Caco-2 (cell line): ENCODE measurements at places on chromosomes 2 and 18. TPM values are rescaled to one million over a fixed set of nuclear protein-coding genes. Genes with fewer than 3 reads are reported as not detected.

GRCh38 chr18:11271954-11272353 is 122.6 kb upstream of the PIEZO2 start:
- no peak for DNase-seq

SPATA3 gene
- not detected in 2 replicates for total RNA-seq

GRCh38 chr2:128513961-128514283 is 195.3 kb upstream of the HS6ST1 start:
- DNase-seq: no peak

AQP12B gene
- not detected in 2 replicates for total RNA-seq

DNA sequence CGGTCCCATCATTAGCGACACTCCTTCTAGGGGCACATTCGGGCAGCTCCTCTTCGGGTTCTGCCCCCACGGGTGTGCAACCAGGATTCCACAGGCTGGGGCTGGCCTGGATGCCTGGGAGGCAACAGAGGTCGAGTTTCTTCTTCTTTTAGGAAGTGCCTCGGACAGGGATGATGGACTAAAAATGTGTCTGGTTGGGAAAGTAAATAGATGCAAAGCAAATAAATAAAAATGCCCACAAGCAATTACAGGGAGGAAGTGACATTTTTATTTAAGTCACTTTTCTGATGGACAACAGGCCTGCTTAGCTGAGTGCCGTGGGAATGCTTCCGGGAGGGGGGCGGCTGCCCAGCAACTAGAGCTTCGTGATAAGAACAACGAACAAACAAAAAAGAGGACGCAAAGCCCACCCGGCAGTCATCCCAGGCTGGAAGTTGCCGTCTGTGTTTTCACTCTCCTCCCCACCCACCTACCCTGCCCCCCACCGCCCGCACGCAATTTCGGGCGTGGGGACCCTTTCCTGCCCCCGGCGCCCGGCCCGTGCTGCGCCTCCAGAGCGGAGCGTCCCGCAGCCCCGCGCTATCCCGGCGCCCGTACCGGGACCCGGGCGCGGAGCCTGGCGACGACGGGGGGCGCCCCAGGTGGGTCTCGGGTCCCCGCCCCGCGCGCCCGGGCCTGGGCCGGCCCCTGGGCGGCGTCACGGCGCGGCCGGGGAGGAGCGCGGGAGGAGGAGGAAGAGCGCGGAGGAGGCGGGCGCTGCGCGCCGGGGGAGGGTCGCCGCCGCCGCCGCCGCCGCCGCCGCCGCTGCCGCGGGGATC is 412 bp upstream of the NCK2 start:
- DNase-seq: peak; percentile 58

KYNU gene
- total RNA-seq: 4.3 and 5.2 TPM in 2 replicates

DNA sequence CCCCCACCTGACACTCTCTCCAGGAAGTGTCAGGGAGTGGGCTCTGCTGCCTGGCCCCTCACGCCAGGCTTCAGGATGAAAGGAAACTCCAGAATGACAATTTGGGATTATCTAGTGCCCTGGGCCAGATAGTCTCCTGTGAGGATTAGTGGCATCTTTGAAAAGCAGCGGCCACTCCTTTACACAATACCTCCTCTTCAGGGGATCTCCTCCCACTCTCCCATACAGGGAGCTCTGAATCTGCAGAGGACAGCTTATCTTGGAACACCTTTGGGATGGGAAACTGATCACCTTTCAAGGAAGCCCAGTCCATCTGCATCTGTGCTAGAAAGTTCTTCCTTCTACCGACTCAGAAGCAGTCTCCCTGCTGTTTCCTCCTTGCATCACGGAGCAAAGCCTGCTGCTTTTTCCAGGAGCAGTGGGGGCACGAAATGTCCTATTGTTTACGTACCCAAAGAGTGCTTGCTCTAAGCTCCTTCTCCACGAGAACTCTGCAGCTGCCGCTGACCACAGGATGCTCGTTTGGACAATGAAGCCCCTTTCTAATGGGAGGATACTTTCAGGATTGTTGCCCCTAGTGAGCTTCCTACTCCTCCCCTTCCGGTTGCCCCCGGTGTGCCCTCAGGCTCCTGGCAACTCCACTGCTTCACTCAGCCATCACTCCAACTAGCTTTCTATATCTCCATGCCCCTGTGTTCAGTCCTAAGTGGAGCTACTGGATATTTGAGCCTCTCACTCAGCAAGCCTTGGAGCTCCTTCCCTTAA is 31.5 kb downstream of the SIX3 start:
- DNase-seq: no peak

DNA sequence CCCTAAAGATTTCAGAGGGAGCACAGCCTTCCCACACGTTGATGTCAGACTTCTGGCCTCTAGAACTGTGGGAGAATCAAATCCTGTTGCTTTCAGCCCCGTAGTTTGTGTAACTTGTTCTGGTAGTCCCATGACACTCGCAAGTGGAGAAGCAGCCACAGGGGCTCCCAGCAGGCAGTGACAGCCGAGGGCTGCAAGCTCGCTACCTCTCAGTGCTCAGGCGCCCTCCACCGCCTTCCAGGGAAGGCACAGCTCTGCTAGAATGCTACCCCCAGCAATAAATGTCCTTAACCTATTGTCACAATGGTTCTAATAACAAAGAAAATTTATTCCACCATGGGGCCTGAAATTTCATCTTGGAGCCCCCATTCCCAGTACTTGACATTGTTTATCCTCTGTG is 143.1 kb upstream of the ZNF236 start:
- DNase-seq: no peak
